ENCODE measurements at places on chromosomes 16 and 17.

DNA sequence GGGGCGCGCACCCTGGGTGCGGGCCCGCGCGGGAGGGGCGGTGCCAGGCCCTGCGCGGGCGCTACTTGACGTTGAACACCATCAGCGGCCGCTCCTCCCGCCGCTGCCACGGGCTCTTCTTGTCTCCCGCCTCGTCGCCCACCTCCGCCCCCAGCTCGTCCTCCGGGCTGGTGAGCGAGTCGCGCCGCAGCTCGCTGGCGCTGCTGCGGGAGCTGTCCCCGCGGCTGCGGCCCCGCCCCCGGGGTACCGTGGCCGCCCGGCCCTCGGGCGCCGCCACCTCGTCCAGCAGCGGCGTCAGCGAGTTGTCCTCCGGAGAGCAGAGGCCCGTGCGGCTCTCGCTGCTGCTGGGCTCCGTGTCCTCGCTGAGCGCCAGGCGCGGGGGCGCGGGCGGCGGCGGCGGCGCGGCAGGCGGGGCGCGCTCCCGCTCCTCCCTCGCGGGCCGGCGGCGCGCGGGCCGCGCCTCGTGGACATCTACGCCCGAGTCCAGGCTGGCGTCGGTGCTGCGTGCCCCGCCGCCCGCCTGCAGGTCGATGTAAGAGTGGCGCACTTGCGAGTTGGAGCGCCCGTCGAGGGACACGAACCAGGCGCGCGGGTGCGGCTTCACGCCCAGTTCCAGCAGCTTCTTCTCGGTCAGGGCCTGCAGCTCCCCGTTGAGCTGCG lies 8.7 kb downstream of the GRN start:
- no peak for DNase-seq

DNA sequence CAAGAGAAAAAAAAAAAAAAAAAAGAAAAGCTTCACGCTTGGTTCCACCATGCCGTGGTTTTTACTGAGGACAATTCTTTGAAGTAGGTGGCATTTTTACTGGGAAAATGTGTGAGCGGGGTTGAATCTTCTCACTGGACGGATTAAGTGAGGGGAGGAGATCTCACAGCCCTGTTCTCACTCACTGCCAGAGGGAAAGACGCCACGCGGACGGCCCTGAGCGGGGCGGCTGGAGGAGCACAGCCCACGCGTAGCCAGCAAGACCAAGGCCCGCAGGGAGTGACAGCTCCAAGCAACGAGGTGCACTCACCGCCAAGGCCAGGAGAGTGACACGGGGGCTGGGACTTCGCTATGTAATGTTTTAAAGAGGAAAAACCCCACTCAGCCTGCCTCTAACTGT lies 43.1 kb downstream of the MRM3 start:
- no peak for DNase-seq

DNA sequence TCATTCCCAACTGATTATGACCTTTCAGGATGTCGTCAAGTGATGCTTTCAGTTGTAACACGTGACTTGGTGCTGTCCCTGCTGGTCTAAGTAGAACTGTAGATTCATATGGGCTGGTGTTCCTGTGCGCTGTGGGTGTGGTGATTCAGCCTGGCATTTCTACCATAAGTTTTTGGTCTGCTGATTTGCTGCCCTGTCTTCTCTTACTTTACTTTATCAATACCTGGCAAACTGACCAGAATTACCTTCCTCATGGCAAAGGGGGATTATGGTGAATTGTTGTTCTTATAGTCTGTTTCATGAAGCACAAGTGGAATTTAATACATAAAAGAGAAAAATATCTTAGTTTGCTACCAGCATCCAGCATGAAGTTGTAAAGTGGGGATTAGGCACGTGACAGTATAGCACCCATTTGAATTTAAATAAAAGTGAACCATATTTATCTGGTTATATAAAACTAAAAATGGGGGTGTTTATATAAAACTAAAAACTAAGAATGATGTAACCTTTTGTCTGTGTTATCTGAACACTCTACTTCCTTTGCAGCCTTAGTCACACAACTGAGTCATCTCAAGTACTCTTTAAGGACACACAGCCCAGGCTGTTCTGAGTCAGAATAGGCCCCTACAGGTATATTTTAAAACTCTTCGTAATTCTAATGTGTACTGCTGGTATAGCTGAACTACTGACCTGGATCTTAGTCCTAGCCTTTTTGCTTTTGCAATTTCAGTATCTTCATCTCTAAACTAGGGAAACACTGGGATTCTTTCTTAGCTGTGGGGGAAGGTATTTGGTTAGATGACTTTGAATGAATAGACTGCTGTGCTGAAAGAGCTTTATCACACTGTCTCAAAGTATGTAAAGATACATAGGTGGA lies 28.3 kb downstream of the TTC19 start:
- DNase-seq = peak; percentile 92

DNA sequence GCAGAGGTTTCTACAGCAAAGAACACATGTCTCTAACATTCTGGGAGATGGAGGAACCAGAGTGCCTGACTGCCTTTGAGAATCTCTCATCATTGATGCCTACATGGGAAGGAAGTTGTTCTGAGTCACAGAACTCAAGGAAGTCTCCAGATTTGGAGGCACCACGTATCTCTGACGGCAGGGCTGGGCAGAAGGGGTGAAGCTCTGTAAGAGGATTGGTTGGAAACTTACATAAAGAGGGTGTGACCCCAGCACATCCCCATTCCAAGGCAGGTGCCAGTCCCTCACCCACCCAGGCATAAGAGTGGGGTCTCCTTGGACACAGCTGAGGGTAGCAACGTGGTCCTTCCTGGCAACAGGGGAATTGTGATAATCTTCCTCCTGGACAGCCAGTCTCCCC lies 17.4 kb downstream of the TNFRSF13B start:
- no peak for DNase-seq

DNA sequence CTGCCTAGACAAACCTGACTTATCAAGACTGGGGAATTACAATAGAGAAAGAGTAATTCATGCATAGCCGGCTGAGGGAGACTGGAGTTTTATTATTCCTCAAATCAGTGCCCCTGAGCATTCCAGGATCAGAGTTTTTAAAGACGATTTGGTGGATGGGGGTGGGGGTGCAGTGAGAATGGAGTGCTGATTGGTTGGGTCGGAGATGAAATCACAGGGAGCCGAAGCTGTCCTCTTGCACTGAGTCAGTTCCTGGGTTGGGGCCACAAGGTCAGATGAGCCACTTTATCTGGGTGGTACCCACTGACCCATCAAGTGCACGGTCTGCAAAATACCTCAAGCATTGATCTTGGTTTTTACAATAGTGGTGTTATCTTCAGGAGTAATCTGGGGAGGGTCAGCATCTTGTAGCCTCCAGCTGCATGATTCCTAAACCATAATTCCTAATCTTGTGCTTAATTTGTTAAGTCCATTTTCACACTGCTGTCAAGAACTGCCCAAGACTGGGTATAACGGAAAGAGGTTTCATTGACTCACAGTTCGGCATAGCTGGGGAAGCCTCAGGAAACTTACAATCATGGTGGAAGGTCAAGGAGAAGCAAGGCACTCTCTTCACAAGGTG lies 69.6 kb downstream of the MARF1 start:
- DNase-seq = no peak

DNA sequence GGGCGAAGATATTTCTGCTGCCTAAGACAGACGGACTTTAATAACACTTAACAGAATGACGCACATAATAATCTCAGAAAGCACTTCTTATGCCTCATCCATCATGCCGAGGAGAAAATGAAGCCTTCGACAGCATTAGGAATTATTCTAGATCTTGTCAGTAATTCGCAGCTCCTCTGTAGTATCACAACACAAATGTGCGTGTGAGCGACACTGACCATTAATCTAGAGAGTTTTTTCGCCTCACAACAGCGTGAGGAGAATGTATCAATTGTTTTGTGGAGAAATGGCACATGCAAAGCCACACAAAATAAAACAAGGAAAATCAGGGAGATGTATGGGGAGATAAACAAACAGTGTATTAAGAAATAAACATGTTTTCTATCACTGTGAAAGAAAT lies 410.2 kb upstream of the PSMD7 start:
- no peak for DNase-seq

DNA sequence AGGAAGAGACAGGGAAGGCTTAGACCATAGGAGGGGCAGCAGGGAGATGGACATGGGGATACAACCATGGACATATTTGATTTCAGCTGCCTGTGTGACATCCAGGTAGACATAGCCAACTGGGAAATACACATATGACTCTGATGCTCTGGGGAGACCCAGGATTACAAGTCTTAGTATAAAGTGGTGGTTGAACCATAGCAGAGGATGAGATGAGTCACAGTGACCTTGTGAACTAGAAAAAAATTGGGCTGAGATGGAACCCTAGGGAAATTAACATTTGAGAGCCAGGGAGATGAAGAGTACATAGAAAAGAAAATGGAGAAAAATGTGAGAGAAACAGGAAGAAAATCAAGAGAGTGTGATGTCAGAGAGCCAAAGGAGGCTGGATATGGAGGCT lies 10.2 kb downstream of the MARCHF10 start:
- no peak for DNase-seq

GRCh38 chr16:5642011-5642410 lies 544.4 kb upstream of the EEF2KMT start:
- no peak for DNase-seq

DNA sequence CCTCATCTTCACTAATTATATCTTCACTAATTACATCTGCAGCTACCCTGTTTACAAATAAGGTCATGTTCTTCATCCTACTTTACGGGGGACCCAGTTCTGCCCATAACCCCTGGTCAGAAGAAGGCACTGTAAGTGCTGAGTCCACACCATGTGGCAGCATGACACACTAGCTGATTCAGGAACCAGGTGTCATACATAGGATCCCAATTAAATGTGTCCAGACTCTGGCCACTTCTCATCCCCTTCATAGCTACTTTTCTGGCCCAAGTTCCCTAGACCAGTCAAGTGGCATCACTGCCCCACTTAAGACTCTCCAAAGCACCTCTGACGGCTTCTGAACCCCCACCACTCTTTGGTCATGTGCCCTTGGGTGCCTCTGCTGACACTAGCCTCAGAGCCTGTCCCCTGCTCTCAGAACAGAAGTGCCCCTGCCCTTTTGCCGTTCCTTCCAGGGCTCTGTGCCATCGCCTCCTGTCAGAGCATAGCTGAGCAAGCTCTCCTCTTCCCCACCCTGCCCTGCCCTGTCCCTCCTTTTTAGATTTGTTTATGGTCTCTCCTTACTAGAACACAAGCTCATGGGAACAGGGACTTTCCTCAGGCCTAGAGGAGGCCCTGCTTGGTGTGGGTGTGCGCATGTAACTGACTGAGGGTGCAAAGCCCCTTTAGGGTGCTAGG lies 61.1 kb downstream of the B9D1 start:
- DNase-seq = no peak

- DNase-seq = no peak
These were observed 12.5 kb downstream of the TIMM22 start for GRCh38 chr17:1009229-1010085.

Data from SW 1271 (cell line).